ENCODE measurements at places on chromosomes 4 and X. TPM values are rescaled to one million over a fixed set of nuclear protein-coding genes. Genes with fewer than 3 reads are reported as not detected.
A peak's percentile ranks its signal among the peaks of the same experiment; 100 is the strongest.

GRCh38 chr4:177441061-177441802, 1.0 kb downstream of the AGA start:
- no peak for DNase-seq

GRCh38 chr4:125168531-125168930, 146.2 kb upstream of the FAT4 start:
- DNase-seq = no peak

DNA sequence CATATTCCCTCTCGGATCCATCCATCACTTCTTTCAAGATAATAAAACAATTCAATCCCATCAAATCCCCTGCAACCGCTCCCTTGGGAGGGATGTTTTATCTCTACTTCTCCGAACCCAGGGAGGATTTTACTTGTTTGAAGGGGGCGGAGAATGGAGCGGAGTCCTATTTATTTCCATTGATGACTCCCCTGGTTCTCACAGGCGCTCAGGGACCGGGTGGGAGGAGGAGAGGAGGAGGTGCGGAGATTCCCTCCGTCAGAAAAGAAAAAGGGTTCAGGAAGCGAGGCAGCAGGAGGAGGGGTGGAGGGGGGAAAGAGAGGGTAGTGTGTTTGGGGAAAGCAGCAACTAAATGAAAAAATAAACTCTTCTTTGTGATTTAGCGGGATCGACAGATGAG, 2.1 kb downstream of the NDNF start:
- DNase-seq = no peak

DNA sequence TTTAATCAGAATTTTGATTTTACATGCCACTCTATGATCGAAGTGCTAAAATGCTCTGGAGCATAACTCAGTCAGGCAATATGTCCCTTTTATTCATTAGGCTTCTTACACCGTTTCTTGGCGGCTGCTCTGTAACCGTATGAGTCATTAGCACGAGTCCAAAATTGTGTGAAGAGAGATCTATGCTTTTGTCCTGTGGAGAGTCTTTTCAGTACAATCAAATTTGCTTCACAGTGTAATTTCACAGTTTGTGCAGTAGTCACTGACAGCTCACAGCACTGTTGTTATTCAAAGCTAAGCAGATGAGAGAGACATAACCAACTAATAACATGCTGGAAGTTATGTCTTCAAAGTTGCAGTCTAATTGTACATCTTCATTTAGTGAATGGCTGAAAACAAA, 167.8 kb downstream of the PCDH10 start:
- no peak for DNase-seq

DNA sequence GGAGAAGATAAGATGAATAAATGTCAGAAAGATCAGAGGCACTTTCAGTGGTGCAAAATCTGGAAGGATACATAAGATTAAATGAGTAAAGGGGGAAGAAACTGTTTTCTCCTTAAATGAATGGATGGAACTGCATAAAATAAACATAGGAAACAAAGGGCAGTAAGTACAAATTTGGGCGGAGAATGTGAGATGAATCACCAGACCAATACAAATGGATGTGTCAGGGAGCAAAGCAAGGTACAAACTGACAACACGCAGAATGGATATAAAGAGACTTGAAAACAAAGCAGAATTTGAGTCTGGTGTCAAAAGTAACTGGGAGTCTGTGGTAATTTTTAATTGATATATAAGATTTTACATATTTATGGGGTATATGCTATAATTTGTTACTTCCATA, 175.3 kb upstream of the PCDH18 start:
- DNase-seq = no peak

DNA sequence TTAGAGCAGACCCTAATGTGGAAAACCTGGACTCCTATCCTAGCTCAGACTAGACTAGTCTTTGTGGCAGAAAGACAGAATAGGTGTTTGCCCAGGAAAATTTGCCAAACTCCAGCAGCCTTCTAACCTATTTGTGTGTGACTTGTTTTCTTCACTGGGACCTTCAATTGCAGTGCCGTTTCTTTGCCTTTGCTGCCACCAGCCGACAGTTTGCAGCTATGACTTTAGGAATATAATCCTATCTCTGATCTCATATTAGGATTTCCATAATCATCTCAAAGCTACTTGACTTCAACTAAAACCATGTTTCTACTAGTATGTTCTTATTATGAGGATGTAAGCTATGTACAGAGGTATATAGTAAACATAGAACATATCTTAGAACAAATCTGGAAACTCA, 60.2 kb upstream of the PGAM4 start:
- no peak for DNase-seq

GRCh38 chr4:48203819-48204218, 65.8 kb downstream of the TEC start:
- no peak for DNase-seq

DNA sequence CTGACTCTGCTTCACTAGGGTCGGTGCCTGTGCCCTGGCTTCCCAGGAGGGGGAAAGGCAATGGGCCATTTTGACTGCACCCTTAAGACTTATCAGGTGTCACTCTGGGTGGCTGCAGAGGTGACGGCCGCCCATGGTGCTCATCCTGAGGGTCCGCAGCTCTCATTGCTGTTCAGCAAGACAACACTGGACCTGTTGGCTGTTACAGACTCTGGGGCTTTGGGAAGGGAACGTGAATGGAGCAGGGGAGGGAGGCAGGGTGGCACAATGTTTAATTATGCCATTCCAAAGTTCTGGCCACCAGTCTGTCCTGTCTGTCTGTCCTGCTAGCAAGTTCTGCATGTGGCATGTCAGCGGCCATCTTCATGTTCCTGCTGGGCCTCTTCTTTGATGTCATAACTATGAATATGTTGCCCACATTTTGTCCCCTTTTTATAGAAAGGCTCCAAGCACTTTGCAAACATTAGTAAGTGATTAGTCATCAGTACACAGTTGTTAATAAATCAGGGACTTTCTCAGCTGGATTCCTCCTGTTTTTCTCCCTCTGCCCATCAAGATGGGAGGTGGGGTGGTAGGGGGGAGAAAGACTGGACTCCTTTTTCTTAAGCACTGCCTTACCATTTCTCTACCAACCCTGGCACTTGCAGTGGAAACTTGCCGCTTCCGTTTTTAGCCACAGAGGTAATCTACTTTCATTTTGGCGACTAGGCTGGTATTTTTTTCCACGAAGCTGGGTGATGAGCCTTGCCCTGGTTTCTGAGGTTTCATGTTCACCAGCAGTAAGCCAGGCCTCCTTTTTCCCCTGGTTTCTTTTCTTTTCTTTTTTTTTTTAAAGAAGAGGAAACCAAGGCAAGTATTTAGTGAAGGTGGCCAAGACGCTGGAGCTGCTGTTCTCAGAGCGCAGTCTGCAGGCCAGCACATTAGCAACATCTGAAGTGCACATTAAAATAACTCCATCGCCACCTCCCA, 88.6 kb upstream of the TRIM2 start:
- DNase-seq = peak; percentile 75

DNA sequence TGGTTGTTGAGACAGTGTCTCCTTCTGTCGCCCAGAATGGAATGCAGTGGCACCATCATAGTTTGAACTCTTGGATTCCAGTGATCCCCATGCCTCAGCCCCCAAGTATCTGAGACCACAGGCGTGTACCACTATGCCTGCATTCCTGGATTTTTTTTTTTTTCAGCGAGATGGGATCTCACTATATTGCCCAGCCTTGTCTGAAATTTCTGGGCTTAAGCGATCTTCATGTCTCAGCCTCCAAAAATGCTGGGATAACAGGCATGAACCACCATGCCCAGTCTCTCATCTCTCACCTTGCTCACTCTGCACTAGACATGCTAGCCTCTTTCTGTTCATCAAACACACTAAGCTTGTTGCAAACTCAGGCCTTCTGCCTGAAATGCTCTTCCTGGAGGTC, 104.1 kb downstream of the UBE2K start:
- no peak for DNase-seq

GRCh38 chr4:118760493-118760892, 75.3 kb downstream of the METTL14 start:
- DNase-seq = no peak

DNA sequence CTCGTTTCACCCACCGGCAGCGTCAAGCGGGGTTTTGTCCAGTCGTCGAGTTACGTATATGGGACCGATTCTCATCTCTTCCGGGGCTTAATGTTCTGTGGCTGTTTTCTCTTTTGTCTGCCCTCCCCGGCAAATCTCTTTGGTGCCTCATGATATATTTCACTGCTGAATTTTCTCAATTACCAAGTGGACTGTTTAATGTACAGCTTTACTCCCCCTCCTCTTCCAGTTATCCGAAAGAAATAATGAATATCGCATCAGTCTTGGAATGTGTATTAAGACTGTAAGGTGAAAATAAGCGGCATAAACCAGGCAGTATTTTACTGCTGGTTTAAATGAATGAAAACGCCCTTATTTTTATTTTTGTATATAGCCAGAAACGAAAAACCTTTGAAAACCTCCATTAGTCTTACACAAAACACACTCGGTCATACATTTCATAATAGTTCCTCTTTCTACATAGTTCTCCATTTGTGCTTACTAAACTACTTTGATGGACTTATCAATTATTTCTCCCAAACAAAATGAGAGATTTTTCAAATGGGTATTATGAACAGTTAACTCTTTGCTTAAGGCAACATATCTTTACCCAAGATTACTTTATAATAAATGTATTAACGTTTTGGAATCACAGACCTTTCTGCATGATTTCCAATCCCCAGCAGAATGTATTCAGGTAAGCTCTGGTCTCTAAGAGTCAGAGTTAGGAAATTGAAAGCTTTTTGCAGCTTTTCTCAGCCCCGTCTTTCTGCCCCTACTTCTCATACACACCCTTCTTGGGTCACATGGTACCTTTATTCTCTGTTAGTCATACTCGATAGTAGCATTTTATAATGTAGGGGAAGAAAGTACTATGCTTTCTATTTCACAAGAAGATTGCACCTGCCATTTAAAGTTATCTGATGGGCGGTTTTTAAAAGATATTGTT, 979 bp downstream of the RP2 start:
- DNase-seq = no peak

DNA sequence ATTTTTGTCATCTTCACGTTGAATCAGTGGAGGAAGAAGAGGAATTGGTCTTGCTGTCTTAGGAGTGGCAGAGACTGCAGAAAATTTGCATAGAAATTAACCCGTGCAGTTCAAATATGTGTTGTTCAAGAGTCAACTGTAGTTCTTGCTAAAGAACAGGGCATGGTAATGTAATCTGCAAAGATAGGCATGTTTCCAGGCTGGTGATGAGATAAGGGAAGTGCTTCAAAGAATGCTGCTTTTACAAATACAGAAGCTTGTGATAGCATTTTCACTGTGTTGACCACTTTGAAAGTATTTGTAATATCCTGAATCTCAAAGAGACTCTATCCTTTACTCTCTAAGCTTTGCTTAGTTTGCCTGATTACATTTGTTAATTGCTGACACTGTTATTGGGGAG, 60.1 kb downstream of the PRRG1 start:
- no peak for DNase-seq

DNA sequence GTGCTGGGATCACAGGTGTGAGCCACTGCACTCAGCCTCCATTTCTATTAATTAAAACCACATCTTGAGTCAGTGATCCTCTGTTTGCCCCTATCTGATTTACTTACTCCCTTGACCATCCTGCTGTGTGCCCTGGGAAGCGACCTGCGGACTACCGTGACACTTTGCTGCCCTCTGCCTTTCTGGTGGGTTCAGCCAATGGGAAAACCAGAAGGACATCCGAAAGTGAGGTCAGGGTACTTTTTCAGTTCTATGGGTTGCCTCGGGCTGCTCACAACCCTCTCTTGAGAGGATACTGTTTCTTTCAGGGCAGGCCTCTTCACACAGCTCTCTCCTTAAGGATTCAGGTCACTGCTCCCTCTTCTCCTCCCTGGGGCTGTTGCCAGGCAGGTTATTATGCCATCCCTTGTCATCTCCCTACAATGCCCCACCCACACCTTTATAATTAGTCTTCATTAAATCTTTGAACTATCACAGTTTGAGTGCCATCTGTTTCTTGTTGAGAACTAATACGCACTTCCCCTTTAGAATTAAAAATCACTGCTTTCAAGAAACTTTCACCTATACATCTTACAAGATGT, 21.4 kb downstream of the PLAC8 start:
- DNase-seq = no peak

The MAGEA2 gene
- total RNA-seq = not detected

The SSX7 gene
- total RNA-seq = not detected

The DIAPH2 gene
- total RNA-seq = 53.1 TPM

The PRKX gene
- total RNA-seq = 12.4 TPM

The PCDH7 gene
- total RNA-seq = 124 TPM

The SOD3 gene
- 289 TPM for total RNA-seq

The ASB9 gene
- total RNA-seq = 2.3 TPM

The FBXO8 gene
- 29.3 TPM for total RNA-seq

The PPEF2 gene
- not detected for total RNA-seq

The ADH7 gene
- not detected for total RNA-seq

The NLRP2B gene
- not detected for total RNA-seq

The IL2 gene
- total RNA-seq = not detected

The TRIML2 gene
- not detected for total RNA-seq

Data from posterior vena cava (tissue), 2 donors.